ENCODE measurements at places on chromosomes 2 and 18. TPM values are rescaled to one million over a fixed set of nuclear protein-coding genes. Genes with fewer than 3 reads are reported as not detected.

Gene KIF3C
- 6.9 TPM for polyA plus RNA-seq

Gene ERFE
- 0.53 TPM for polyA plus RNA-seq

Gene DNAH7
- polyA plus RNA-seq = 0.28 TPM

Gene WIPF1
- polyA plus RNA-seq = 45.0 TPM

Gene DSG2
- polyA plus RNA-seq = 10.1 TPM

Gene ACVR1C
- polyA plus RNA-seq = 0.67 TPM

Gene PRSS56
- not detected for polyA plus RNA-seq

Gene SERPINB4
- polyA plus RNA-seq = not detected

Gene BZW1
- polyA plus RNA-seq = 126 TPM

Gene NT5DC4
- polyA plus RNA-seq = not detected

Gene REEP1
- 39.5 TPM for polyA plus RNA-seq

Gene IL1F10
- not detected for polyA plus RNA-seq

Gene FOXI3
- polyA plus RNA-seq = not detected

Gene PROM2
- 25.1 TPM for polyA plus RNA-seq

Gene PUM2
- 48.6 TPM for polyA plus RNA-seq

Gene DPP10
- 0.32 TPM for polyA plus RNA-seq

Gene COLEC11
- 23.1 TPM for polyA plus RNA-seq

GRCh38 chr2:15665067-15665942 lies 73.6 kb downstream of the DDX1 start:
- DNase-seq = no peak

- DNase-seq = no peak
Measured at GRCh38 chr18:6341709-6342108, 73.0 kb downstream of the L3MBTL4 start.

- no peak for DNase-seq
Measured at GRCh38 chr2:19380532-19380931, 22.1 kb upstream of the OSR1 start.

GRCh38 chr18:50492097-50492496 lies 67.8 kb upstream of the MAPK4 start:
- no peak for DNase-seq

GRCh38 chr2:178895872-178896271 lies 88.6 kb upstream of the TTN start:
- no peak for DNase-seq

DNA sequence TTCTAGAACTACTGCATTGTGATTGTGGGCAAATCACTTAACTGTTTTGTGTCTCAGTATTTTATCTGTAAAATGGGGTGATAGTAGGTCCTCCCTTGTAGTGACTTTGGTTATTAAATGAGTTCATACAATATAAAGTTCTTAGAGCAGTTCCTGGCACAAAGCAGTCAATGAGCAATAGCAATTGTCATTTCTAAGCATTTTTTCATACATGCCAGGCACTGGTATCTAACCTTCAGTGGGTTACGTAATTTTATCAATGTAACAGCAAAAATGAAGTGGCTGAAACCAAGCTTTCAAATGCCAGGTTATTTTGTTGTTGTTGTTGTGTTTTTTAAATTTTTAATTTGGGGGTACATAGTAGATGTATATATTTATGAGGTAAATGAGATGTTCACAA lies 401.9 kb downstream of the MEIS1 start:
- DNase-seq = no peak

DNA sequence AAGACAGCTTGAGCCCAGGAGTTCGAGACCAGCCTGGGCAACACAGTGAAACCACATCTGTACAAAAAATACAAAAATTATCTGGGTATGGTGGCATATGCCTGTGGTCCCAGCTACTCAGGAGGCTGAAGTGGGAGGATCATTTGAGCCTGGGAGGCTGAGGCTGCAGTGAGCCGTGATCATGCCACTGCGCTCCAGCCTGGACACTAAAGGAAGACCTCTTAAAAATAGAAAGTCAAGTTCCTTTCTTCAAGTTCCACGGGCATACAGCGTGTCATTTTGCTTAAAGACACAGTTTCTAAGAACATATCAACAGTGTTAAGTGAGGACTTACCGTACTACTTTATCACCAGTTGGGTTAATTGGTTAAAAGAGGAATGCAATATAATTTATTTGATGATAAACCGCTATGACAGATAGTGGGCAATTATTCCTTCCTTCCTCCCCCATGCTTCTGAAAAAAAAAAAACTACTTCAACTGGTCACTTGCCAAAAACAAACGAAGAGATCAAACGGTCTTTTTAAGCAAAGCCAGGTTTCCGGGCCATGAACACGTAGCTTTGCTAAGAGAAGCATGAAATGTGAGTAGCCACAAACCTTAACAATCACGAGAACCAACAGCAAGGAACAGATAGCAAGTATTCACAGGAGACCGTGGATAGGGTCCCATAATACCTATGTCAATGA lies 21.4 kb downstream of the AP1S3 start:
- DNase-seq = no peak

GRCh38 chr2:37587817-37588216 lies 83.6 kb downstream of the CDC42EP3 start:
- DNase-seq = no peak

- no peak for DNase-seq
Measured at GRCh38 chr18:21316296-21316695, 74.3 kb downstream of the GREB1L start.

DNA sequence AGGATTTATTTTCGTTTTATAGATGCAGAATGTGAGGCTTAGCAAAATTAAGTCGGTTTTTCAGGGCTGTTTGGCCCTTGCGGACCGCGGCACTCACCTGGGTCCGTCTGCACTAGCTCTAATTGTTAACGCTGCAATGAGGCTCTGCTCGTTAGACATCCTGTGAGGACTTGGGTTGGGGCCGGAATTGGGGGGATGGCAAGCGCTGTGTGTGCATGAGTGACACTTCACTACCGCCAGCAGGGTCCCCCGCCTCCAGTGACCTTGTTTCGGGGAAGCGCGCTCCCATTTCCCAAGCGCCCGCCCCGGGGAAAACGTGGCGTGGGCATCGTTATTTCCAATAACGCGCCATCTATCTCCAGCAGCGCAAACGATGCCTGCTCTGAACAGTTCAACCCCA lies 54.2 kb downstream of the KCNG2 start:
- DNase-seq = no peak

DNA sequence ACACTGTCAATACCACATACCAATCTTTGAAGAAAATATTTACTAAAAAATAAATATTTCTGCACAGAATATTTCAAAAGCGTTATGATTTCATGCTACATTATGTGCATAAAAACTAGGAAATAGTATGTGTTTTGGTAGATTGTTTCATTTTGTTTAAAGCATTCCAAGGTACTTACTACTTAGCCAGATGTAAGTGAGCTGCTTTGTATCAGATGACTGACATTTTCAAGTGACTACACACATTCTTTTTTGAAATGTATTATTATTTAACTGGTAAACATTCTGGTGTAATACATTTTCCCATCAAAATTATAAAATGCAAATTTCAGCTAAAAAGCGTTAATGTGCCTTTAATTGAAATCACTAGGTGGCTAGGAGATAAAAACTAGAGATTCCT lies 21.5 kb downstream of the GCA start:
- no peak for DNase-seq

- DNase-seq = no peak
Measured at GRCh38 chr2:187174582-187174981, 273.5 kb downstream of the CALCRL start.

GRCh38 chr2:231425811-231426703 lies 30.5 kb downstream of the B3GNT7 start:
- DNase-seq = no peak

- no peak for DNase-seq
Measured at GRCh38 chr2:21007129-21008013, 36.5 kb downstream of the APOB start.

GRCh38 chr2:132797071-132797470 lies 127.1 kb upstream of the LYPD1 start:
- no peak for DNase-seq

DNA sequence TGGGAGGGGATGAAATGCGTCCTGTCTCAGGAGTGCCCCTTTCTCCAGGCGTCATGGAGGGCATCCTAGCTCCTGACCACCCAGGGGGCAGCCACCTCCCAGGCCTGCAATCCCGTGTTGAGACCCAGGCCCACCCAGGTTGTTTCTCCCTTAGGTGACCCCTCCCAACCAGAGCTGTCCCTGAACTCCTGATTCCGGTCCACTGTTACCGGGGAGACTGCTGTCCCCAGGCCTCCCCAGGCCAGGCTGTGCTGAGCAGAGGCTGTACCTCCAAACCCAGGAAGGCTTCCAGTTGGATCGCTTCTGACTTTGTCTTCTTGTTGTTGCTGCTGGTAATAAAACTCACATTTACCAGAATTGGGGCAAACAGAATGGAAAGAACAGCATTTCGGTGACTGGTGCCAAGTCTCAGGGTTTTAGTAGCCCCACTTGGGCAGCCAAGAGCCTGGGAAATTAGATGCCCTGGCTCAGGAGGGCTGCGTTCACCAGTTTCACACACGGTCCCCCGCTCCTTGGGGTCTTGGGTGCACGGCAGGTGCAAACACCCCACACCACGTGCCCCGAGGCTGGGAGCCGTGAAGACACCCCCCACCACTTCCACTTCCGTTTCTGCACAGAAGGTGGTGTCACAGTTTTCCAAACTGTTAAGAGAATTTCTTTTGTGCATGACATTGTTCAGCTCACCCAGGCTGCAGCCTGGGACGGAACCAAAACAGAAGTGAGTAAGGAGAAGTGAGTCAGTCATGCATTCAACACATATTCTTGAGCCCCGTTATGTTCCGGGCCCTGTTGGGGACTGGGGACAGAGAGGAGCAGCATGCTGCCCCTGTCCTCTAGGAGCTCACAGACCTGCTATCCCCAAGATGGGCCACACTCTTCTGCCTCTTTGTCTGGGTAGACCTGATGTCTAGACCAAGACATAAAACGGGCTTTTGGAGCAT lies 29.4 kb downstream of the ITM2C start:
- no peak for DNase-seq

GRCh38 chr18:62935994-62936393 lies 220.7 kb downstream of the PHLPP1 start:
- no peak for DNase-seq

- DNase-seq = no peak
Measured at GRCh38 chr18:45793264-45793965, 32.1 kb upstream of the SIGLEC15 start.

DNA sequence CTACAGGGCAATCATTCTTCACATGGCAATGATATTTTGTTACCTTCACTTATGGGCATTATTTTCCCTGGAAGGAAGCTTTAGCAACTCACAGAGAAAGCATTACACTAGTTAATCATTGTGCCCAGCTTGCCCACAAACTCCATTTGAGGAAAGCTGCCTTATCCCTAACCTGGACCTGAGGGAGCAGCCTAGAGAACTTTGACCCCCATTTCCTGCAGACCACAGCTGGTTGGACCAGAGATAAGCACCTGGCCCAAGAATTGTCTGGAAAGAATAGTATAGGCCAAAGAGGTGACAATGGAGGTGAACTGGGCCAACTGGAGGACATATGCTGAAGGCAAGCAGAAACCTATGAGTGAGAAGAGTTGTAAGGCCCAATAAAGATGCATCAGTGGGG lies 48.4 kb upstream of the SESTD1 start:
- no peak for DNase-seq

DNA sequence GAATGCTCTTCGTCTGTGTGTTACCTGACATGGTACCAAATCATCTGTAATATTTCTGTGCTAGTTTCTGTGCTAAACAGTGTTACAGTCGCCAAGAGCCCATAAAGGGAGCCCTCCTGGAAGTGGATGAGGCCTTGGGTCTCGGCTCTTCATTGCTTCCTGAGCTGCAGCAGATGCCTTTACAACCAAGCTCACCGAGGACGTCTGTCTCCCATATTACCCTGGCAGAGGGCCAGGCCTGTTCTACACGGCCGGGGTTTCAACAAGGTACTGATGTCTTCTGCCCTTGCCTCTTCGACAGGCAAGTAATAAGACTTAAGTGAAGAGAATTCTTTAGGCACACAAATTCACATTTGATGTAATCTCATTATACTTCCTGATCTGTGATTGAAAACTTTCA lies 16.8 kb downstream of the RPL31 start:
- DNase-seq = no peak

GRCh38 chr18:47898696-47899095 lies 31.8 kb downstream of the SMAD2 start:
- no peak for DNase-seq

- DNase-seq = no peak
Measured at GRCh38 chr2:236777408-236777807, 207.8 kb downstream of the ACKR3 start.

GRCh38 chr2:208320686-208321085 lies 54.6 kb downstream of the PIKFYVE start:
- no peak for DNase-seq
